ENCODE measurements at places on chromosomes 4 and X.
A peak's percentile ranks its signal among the peaks of the same experiment; 100 is the strongest.

GRCh38 chr4:185958094-185958747 is 110.7 kb upstream of the TLR3 start:
- no peak for DNase-seq

- no peak for DNase-seq
These were observed 1339.5 kb upstream of the AGA start for GRCh38 chr4:178781779-178782178.

GRCh38 chrX:101206471-101206870 is 13.1 kb upstream of the DRP2 start:
- no peak for DNase-seq

DNA sequence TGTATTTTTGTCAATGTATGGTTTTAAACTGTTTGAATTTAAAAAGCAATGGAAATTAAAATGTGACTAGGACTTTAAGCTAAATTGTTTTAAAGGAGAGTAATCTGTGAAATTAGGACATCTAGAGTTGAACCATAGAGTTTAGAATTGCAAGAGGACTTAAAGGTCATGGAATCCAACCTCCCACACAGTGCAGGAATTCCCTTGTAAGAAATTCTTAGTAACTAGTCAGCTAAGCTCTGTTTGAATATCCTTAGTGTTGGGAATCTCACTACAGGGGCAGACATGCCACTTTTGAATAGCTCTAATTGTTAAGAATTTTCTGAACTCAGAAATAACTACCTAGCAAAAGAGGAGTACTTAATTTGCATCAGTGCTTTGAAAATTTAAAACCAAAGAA is 292.9 kb downstream of the IL1RAPL1 start:
- DNase-seq, result no peak

DNA sequence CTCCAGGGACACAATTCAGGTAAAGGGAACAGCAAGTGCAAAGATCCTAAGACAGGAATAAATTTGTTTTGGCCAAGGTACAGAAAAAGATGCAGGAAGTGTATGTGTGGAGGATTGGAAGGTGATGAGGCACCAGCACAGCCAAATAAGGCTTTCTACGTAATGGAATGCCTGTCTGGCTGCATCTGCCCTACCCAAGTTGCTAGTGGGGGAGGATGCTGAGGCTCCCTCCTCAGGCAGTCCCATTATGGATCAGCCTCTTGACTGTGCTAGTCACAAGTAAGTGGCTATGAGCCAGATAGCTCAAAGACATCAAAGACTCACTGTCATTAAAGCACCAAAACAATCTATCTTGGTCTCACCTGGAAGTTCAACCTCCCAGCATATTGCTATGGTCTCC is 300.9 kb upstream of the FAT4 start:
- no peak for DNase-seq

GRCh38 chrX:150873616-150874015 is 24.9 kb downstream of the CD99L2 start:
- DNase-seq, result no peak

DNA sequence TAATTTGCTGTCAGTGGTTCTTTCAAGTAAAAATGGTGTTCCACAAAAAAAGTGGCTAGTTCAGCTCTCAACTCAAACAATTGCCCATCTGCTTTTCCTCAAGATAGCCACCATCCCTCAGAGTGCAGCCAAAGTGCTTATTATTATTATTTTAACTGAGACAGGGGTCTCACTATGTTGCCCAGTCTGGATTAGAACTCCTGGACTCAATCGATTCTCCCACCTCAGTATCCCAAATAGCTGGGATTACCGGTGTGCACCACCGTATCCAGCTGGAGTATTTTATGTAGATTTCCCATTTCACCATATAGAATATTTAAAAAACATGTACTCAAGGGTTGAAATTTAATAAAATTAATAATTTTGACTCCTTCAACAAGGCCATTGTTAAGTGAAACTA is 62.1 kb upstream of the USP9X start:
- no peak for DNase-seq

- peak; percentile 69 for DNase-seq
These were observed 46.5 kb downstream of the ABLIM2 start for GRCh38 chr4:8112036-8112576.

- peak; percentile 42 for DNase-seq
These were observed 13.1 kb upstream of the EOLA1 start for GRCh38 chrX:149527705-149528104.

- DNase-seq, result no peak
These were observed 348.5 kb upstream of the INTU start for GRCh38 chr4:127284236-127284635.

DNA sequence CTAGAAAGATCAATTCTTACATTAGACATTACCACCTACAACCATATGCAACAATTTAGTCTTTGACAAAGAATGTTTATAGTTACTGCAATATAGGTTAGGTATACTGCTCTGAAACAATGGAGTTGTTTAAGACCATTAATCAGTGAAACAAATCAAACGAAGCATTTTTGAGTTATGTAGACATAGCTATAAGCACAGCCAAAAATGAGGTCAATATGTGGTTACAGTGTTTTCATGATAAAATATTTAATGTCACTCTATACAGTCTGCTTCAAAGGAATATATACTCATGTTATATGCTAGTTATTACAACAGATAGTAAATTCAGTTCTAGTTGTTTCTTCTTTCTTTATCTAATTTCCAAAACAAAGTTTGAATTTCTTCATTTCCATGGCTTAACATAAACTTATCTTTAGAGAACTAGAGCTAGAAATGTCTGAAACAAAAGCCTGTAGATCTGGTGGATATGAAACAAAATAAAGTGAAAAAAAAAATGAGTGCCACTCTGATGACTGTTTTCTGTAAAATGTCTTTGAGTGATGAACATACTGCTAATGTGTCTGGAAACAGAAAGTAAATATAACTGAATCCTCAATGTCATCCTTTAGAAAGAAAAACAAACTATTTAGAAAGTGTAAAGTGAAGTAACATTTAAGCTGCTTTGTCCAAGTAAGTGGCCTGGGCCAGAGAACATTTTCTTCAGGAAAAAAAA is 809.0 kb downstream of the FAT4 start:
- no peak for DNase-seq

GRCh38 chrX:22313766-22314165 is 41.1 kb downstream of the CBLL2 start:
- DNase-seq, result no peak

DNA sequence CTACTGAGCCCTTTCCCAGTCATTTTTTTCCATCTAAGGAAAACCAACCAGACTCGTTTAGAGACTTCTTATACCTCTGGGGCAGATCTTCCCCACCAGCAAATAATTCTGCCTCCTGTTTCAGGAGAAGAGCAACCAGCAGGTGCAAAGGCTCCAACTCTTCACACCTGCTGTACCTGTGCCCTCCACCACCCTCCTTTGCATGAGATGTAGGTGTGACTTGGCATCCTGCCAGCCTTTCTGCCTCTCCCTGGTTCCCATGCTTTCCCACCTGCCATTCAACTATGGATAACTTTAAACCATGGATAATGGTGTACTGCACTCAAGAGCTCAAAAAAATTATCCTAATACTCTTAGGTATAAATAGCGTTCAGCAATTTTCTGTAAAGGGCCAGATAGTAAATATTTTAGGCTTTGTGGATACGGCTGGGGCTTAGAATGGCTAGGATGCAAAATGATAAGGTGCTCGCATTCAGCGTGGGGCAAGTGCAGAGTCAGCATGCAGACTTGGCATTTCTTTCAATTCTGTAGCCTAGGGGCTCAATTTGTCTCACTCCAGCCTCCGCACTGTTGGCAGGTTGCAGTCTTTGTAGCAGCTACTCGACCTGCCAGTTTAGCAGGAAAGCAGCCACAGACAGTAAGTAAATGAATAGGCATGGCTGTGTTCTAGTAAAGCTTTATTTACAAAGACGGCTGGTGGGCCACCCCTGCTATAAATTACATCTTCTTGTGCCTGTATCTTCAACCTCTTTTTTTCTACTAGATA is 79.8 kb downstream of the HCCS start:
- peak; percentile 93 for DNase-seq

- DNase-seq, result no peak
These were observed 11.2 kb downstream of the CDKN2AIP start for GRCh38 chr4:183455431-183456195.

GRCh38 chr4:69753686-69754085 is 6.7 kb downstream of the SULT1B1 start:
- no peak for DNase-seq

DNA sequence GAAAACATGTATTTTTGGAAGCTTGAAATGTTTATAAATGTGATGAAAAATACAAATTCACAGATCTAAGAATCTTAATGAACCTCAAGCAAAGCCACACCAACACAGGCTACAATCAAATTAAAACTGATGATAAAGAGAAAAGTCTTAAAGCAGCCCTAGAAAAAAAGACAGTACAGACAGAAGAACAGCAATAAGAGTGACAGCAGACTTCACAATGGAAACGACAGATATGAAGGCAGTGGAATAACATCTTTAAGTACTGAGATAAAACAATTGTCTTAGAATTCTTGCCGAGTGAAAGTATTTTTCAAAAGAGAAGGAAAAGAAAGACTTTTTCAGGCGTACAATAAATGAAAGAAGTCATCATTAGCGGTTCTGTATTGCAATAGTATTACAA is 423.6 kb upstream of the LCORL start:
- DNase-seq, result no peak

DNA sequence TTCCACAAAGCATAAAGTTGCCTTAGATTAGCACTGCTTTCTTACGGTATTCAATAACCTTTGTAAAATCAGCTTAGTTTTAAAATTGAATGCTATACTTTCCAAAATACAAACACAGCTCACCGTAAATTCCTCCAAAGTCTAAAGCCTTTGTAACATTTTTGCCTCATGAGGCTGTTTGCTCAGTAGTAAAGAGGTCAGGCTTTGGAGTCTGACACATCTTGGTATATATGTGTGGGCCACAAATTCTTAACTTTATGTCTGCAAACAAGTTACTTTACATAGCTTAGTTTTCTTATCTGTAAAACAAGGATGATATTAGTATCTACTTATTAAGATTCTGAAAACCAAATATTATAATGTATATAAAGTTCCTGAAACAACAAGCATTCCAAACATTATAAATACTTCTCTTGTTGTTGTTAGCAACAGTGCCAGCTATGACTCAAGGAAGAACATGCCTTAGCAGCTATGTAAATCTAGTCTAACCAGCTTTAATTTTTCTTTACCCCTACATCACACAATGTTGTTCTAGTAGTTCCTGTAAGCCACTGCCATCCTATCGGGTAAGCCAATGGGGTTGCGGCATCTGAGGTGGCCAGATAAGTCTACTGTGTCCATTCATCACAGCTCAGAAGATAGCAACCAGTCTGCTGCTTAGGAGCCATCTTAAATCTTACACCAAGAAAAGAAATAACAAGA is 709.0 kb downstream of the KLHL13 start:
- DNase-seq, result no peak

DNA sequence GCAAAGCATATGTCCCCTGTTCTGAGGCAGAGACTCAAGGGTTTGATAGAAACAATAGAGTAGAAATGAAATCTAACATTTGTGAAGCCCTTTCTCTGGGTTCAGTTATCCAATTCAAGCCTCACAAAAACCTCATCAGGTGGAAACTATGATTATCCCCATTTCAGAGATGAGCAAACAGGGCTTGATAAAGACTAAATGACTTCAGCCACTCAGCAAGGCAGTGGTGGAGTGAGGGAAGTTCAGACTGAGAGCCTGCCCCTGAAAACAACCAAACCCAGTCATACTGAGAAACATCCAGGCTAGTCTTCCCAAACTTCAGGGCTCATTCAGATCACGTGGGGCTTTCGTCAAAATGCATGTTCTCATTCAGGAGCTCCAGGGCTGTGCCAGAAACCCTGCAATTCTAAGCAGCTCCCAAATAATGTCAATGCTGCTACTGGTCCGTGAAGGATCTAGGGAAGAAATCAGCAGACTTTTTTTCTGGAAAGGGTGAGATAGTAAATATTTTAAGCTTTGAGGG is 109.6 kb upstream of the KIT start:
- no peak for DNase-seq

- DNase-seq, result no peak
These were observed 54.0 kb upstream of the PLAC1 start for GRCh38 chrX:134712272-134712671.

DNA sequence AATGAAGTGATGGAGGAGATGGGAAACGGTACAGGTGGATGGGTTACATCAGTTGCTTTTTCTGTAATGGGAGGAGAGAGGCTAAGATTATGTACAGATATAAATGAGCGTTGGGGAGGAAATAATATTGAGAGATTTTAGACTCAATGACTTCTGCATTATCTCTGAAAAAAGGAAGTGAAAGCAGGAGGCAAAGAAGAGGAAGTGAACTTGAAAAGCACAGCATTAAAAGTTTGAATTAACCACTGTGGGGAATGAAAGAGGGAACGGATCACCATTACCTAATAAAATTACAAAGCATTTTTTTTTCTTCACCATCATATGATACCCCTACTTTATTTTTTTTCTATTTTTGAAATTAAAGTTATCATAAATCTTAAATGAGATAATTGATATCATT is 1025.5 kb downstream of the RPA4 start:
- DNase-seq, result no peak

- peak; percentile 83 for DNase-seq
These were observed 10.9 kb upstream of the CLTRN start for GRCh38 chrX:15675490-15675921.

GRCh38 chr4:6393544-6394475 is 78.6 kb downstream of the PPP2R2C start:
- DNase-seq, result no peak

- DNase-seq, result no peak
These were observed 44.0 kb upstream of the FBXW7 start for GRCh38 chr4:152579916-152580315.

GRCh38 chrX:49761481-49761880 is 65.7 kb upstream of the PAGE1 start:
- peak; percentile 40 for DNase-seq

- no peak for DNase-seq
These were observed 38.9 kb upstream of the PHEX start for GRCh38 chrX:21993265-21993664.

DNA sequence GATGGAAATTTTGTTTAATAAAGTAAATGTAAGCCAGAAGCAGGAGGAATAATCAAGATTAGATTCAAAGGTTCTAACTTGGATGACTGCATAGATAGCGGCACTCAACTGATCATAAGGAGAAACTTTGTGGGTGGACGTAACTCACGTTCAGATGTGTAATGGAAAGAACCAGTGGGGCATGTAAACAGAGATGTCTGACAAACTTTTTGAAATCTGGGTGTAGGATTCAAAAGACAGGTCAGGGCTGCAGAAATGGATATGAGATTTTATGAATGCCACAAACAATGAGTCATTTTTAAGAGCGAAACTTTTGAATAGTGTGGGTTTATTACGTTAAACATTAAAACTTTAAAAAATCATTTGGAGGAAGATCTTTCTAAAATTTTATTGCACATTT is 375.6 kb downstream of the GBA3 start:
- no peak for DNase-seq

DNA sequence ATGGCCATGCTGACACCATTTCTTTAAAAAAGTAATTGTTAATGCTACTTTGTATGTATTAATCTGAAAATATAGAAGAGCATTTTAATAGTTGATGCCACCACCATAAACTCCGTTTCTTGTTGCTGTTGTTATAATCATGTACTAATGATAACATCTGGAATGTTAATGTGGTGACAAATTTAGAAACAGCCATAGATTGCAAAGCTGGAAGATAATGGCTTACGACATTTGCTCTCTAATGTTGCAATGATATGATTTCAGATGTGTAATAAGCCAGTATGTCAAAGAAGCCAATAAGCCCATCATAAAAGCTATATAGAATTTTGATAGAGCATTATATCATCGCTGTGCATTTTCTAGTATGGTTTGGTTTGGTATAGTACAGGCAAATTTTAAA is 579.4 kb upstream of the ZFP42 start:
- no peak for DNase-seq
